T-helper 2 cell (primary cell): ENCODE measurements at places on chromosomes 12 and 14.
A peak's percentile ranks its signal among the peaks of the same experiment; 100 is the strongest.

DNA sequence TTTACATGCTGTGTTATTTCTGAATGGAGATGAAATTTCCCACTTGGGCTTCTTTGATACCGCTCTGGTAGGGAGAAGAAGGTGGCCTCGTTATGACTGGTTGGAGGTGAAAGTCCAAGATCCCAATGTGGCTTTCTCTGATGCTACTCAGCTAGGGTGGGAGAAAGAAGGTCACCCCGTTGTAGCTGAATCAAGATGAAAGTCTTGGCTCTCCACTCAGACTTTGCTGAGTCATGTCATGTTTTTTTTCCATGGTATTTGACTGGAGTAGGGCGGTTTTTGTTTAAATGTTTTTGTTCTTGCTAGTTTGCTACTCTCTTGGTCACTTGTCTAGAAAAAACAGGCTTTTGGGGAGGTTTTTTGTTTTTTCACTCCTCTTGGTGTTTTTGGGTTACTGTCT is 2.4 kb upstream of the PDE6H start:
- no peak for DNase-seq

GRCh38 chr14:101627915-101628262 is 66.6 kb downstream of the DIO3 start:
- no peak for DNase-seq

DNA sequence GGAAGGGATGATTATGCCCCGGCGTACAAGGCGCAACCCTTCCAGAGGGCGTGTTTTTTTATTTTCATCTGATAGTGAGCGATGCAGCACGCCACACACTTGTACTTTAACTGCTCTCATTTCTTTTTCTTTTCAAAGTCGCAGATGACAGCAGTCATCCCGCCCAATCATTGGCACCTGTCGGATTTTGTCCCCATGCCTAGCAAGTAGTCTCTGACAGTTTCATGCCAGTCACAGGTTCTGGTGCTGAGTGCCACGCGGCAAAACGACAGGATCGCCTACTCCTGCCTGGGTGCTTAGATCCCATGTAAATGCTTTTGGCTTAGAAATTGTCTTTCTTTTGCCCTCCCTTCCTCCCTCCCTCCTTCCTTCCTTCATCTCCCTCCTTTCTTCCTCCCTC is 117.7 kb downstream of the GLT1D1 start:
- no peak for DNase-seq

- no peak for DNase-seq
These were observed 94.4 kb downstream of the KCNK10 start for GRCh38 chr14:88228522-88229236.

- no peak for DNase-seq
These were observed 54.0 kb upstream of the ELK3 start for GRCh38 chr12:96140174-96140573.

DNA sequence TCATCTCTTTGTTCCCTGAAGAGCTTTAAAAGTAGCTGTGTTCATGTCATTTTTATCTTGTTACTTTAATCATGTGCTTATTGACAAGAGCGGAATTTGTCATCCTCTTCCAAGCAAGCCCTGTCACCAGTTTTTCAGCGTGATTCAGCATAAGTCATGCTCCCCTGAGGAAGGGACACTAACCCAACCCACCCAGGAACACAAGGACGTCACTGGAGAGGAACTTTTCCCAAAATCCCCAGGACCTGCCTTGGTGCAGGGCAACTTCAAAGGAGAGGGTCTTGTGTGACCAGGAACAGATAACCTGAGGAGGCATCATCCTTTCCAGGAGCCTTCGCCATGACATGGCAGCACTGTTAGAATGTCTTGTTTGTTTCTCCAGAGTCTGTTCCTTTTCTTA is 107.1 kb upstream of the DIO3 start:
- DNase-seq = no peak

GRCh38 chr12:114694436-114695304 is 10.7 kb upstream of the TBX3 start:
- no peak for DNase-seq

DNA sequence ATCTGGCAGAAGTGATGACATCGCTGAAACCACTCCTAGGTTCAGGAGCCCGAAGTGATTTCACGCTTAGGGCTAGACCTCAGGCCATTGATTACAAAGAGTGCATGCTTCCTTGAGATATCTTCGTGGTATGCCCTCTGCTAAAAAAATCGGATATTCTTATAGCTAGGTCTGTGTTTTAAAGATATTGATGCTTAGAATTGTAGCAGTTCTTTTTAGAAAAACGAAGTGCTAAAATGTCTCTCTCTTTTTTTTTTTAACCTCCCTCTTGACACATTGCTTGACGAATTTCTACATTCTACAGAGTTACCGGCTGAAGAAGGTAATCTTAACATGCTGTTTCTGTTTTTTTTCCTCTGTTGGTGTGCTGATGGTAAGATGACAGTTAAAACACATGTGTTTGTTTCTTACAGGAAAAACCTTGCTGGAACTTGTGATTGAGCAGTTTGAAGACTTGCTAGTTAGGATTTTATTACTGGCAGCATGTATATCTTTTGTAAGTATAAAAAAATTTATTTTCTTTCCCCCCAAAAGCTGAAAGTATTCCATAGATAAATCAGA is 1.3 kb downstream of the ATP2A2 start:
- no peak for DNase-seq

GRCh38 chr14:73694083-73694482 is 20.1 kb downstream of the PNMA1 start:
- DNase-seq = no peak

DNA sequence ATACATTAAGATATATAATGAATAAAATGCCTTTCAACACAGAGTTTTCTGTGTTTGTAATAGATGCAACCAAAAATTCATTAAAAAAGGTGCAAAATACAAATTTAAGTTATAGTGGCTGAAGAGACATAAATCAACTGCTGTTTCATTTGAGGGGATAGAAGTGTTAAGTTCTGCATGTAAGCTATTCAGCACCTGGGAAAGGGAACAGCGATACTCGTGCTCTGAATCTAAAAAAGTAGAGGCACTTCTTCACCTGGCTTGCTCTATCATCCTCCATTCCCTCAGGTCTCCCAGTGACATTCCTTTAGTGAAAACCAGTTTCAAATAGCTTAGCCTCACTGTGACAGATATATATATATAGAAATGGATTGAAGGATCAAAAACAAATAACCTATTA is 222.6 kb downstream of the ACSS3 start:
- DNase-seq = no peak

- DNase-seq = no peak
These were observed 63.6 kb downstream of the TMCC3 start for GRCh38 chr12:94586589-94587259.

DNA sequence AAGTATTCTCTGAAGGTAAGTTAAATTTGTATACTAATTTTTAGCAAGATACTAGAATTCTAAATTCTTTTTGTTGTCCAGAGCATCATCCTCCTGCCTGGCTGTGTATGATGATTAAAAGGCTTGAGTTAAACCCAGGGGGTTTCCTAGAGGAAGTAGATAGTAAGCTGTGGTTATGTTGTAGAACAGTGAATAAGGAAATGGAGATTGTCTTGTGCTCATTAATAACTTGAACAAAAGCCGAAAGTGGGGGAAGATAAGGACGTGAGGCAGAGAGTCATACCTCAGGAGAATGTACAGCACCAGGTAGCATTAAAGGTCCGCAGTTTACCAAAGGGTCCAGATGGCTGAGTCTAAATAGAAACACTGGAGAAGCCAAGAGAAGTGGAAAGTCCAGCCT is 42.0 kb downstream of the CKB start:
- DNase-seq = peak; percentile 65

DNA sequence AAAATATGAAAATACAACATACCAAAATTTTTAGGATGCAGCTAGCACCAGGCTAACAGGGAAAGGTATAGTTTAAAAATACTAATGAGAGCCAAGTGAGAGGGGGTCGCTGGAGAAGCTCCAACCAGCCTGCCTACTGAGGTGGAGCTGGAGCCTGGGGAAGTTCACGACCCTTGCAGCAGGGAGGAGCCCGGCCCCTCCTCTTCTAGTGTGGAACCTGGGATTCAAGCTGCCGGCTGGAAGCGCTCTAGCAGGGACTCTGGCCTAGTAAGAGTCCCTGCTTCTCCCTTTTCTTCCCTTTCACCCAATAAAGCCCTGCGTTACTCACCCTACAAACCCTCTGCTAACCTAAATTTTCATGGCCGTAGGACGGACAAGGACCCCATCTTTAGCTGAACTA is 5.0 kb upstream of the KCNK13 start:
- no peak for DNase-seq

GRCh38 chr12:106123551-106124081 is 15.1 kb downstream of the NUAK1 start:
- no peak for DNase-seq

GRCh38 chr14:58296726-58297125 is 1.6 kb upstream of the ARID4A start:
- DNase-seq = no peak

DNA sequence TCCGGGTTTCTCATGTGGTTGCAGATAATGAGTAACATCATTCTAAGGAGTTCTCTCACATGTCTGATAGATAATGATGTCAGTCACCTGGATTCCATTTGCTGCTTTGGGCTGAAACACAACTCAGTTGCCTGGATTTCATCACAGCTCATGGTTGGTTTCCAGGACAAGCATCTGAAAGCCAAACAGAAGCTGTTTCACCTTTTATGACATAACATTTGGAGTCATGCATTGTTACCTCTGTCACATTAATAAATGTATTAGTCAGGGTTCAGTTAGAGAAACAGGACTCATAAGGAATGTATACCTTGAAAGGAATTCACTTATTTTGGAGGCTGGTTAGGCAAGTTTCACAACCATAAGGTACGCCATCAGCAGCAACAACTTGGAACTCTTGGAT is 251.9 kb upstream of the ATXN7L3B start:
- DNase-seq = no peak

GRCh38 chr12:131829791-131830334 is 1.7 kb downstream of the MMP17 start:
- DNase-seq = no peak

DNA sequence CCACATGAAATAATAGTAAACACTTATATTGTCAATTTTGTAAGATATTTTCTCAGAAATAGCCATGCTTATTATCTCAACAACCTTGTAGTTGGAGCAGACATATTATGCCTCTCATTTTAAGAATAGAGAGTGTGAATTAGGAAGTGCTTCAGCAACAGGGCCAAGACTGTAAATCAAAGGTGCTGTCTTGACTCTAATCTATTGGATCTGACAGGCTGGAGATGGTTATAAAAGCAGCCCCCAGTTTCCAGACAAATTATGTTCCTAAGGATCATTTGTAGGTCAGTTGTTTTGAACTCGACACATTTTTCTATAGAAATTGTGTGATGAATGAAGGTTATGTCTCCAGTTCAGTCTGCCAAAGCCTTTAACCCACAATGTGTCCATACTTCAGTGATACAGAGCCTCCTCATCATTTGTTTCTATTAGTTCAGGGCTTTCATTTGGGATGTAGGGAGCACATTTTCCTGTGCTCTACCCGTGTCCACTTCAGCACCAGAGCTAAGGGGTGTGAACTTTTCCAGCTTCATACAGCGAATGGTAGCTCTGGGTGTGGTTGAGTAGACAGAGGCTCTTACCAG is 284.8 kb upstream of the FBXO33 start:
- DNase-seq = no peak

GRCh38 chr14:70784886-70785285 is 24.4 kb downstream of the MAP3K9 start:
- DNase-seq = no peak

DNA sequence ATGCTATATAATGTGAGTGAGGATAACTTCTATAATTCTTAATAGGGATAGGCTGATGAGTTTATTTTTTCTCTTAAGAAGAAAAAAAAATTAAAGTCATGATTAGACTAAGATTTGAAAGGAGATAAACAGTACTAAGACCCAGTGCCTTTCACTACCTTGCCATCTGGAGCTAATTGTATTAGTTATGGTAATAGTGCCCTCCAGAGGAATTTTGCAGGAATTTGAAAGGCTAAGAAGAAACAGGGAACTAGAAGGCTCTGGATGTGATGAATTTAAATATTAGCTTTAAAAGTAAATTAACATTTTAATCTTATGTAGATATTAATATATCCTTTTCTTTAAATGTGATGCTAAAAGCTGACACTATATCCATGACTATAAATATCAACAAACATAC is 36.6 kb upstream of the PIK3C2G start:
- peak; percentile 31 for DNase-seq

- no peak for DNase-seq
These were observed 29.1 kb downstream of the DPF3 start for GRCh38 chr14:72864712-72865365.

GRCh38 chr14:104766863-104767633 is 14.1 kb downstream of the SIVA1 start:
- DNase-seq = no peak

- DNase-seq = no peak
These were observed 8.0 kb upstream of the NPFF start for GRCh38 chr12:53515291-53515680.

- no peak for DNase-seq
These were observed 8.4 kb upstream of the SFSWAP start for GRCh38 chr12:131702573-131702877.

- DNase-seq = no peak
These were observed 3.3 kb downstream of the FBXL14 start for GRCh38 chr12:1591034-1591433.

- no peak for DNase-seq
These were observed 9.0 kb upstream of the NUMB start for GRCh38 chr14:73467377-73467776.
